Activated T-cell treated with anti-CD3 and anti-CD28 coated beads, Interleukin-2, amount 50 U/mL, for 1 hour (primary cell): ENCODE measurements at places on chromosomes 4 and X.
A peak's percentile ranks its signal among the peaks of the same experiment; 100 is the strongest.

- no peak for DNase-seq
These were observed 852.8 kb upstream of the PCDH7 start for GRCh38 chr4:29867412-29867811.

GRCh38 chr4:117225471-117225870 lies 140.1 kb upstream of the TRAM1L1 start:
- no peak for DNase-seq

GRCh38 chr4:93828995-93829819 lies 654 bp downstream of the ATOH1 start:
- DNase-seq: no peak

GRCh38 chrX:47595716-47596251 lies 13.5 kb downstream of the TIMP1 start:
- DNase-seq: no peak

- no peak for DNase-seq
These were observed 62.3 kb upstream of the TLL1 start for GRCh38 chr4:165810726-165811125.

GRCh38 chr4:7761720-7762119 lies 177.9 kb downstream of the AFAP1 start:
- DNase-seq: peak; percentile 61

GRCh38 chrX:68833855-68834331 lies 5.1 kb downstream of the EFNB1 start:
- peak; percentile 5 for DNase-seq

DNA sequence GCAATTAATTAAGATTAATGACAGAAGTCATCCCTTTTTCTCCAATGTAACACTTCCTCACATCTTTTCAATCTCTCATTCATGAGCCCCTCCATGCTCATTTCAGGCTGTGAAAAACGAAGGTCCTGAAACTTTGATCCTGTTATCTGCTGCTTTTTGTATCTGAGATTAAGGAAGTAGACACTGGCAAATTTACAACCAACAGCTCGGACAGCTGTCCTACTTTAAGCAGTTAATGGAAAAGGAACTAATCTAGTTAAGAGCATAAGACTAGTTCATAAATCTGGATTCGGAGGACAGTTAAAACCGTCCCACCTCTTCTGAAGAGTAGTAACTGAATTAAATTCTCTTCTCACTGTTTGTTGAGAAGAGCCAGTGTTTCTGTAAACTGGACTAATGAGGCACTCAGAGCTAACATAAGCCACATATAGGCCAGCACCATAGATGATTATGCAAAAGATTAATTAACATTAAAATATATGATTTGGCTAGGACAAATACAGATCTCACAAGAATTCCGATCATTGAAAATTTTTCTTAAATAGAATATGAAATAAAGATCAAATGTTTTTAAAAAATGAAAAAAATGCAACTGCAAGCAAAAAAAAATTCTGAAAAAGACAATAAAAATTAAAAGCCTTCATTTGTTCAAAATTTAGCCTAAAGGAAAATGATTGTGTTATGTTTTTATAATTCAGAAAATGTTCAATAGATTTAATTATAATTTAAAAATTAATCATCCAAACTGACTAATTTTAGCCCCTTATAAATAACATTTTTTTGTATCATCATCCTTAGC lies 114.4 kb downstream of the ANTXR2 start:
- no peak for DNase-seq

DNA sequence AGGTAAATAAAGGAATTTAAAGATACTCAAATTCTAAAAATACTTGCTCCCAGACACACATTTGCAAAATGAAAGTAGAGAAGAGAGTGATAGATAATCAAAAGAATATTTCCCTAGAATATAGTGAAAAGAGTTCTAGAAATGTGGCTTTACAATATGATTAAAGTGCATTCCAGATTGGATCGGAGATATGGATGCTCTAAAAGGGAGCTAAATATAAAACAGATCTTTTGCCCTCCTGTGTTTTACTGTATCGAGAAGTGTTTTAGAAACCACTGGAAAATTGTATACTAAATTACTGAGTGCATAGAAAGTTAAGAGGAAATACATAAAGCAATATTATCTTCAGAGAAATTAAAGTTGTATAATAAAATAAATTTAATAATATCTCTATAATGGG lies 1392.0 kb downstream of the TECRL start:
- no peak for DNase-seq

- DNase-seq: no peak
These were observed 29.4 kb downstream of the NBDY start for GRCh38 chrX:56758456-56758855.

GRCh38 chrX:20361890-20362262 lies 95.2 kb upstream of the RPS6KA3 start:
- DNase-seq: no peak

DNA sequence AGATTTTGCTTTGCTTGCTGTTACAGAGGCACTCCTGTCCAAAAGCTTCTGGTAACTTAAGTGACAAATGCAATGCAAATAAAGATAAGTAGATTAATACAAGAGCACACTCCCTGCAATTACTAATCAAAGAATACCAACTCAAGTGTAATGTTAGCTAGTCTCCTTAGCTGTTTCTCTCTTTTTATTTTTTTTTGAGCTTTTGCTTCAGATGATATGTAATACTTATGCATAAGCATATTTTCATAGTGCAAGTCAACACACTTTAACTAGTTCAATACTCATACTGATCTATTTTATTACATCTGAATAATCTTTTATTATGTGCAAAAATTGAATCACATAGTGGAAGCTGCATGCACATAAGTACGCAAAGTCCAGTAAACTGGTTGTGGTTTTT lies 2.7 kb downstream of the SLC7A11 start:
- DNase-seq: no peak

DNA sequence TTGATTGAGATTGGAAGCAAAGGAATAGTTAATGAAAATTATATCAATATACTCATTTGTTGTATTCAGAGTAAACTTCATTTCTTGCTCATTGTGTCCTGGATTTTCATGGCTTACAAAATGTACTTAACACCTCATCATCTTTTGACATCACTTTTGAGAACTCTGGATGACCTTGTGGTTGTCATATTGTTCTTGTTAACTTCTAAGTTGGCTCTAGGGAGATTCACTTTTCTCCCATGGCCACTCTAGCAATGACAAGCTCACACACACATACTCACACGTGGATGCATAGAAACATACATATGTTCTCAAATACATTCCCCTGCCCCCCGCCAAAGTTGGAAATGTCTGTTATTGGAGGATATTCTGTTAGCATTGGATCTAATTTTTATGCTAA lies 15.3 kb downstream of the PHEX start:
- no peak for DNase-seq

GRCh38 chrX:118528071-118528737 lies 32.6 kb downstream of the DOCK11 start:
- peak; percentile 53 for DNase-seq

- DNase-seq: no peak
These were observed 142.5 kb upstream of the MAB21L2 start for GRCh38 chr4:150439451-150439933.

GRCh38 chr4:183532821-183533220 lies 28.0 kb downstream of the ING2 start:
- no peak for DNase-seq

GRCh38 chr4:143355540-143356217 lies 19.0 kb downstream of the GAB1 start:
- DNase-seq: no peak

- no peak for DNase-seq
These were observed 295.3 kb downstream of the MID1IP1 start for GRCh38 chrX:39096599-39096998.

DNA sequence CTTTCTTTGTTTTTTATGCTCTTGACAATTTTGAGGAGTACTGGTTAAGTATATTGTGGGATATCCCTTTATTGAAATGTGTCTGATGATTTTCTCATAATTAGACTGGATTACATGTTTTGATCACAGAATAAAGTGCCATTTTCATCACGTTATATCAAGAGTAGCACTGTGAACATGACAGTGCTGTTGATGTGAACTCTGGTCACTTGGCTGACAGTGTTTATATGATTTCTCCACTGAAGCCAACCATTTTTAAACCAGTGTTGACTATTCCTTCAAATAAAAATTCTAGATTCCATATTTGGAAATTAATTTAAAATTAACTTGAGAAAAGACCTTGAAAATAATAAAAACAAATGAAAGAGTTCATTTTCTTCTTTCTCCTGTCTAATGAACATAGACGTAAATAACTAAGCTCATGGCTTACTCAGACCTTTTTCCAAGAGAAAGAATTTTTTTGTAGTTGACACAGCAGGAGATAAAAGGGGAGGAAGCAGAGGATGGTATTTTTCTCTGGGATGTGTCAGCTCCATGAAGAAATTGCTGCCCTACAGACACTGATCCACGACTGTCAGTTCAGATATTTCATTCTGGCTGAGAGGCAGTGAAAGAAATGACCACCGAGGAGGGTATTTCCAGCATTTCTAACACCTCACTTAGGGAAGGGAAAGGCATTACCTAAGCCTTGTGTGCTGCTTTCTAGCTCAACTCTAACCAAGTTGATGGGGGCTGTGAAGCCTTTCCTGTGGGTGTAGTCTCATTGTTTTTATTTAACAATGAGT lies 150.9 kb upstream of the ANK2 start:
- no peak for DNase-seq

DNA sequence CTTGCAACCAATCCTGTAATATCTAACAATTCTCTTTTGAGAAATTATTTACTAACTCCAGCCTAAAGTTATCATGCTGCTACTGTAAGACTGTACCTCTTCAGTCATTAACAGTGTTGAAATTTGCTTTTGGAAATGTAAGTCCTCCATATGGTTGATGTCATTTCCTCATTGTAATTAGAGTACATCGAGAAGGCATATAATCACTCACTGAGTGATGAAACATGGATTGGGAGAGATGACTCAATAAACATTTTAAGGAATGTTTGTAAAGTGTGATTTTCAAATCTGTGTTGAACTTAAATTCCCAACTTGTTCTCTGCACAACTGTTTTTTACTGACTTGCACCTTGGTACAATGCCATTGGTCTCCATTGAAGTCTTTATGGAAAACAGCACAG lies 61.2 kb downstream of the HMGB2 start:
- no peak for DNase-seq

- DNase-seq: no peak
These were observed 46.8 kb upstream of the SETD7 start for GRCh38 chr4:139602776-139603360.

- DNase-seq: no peak
These were observed 117.7 kb downstream of the ADAM29 start for GRCh38 chr4:175035905-175036304.

DNA sequence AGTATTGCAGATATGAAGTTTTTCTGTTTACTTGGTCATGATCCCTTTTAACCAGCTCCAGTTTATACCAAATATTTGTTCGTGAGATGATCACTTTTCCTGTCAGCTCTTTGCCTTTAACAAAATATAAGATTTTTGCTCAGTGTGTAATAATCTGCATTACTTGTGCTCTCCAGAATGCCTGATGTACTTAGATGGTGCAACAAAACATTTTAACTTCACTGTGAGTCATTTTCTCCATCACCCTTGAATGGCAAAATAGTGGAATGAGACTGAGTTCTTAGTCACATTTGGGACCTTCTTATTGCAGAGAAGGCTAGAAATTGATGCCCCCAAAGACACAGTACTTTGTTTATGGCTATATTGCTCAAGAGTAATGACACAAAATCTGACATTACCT lies 252.0 kb downstream of the FRMPD4 start:
- no peak for DNase-seq

DNA sequence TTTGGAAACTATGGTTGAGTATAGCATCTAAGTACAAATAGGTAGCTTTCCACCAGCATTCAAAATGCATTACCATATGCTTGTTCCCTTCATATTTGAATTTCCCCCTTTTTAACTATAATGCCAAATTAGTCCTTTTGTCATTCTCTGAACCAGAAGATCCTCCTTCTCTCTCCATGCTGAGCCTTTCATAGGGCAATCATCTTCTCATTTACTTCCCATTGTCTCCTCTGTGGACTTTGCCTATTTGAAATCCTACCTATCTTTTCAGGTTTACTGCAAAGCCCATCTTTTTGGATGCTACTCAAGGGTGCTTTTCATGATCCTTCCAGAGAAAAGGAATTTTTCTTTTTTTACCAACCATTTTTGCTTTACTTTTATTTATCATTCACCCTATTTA lies 54.7 kb downstream of the DKK2 start:
- DNase-seq: no peak

DNA sequence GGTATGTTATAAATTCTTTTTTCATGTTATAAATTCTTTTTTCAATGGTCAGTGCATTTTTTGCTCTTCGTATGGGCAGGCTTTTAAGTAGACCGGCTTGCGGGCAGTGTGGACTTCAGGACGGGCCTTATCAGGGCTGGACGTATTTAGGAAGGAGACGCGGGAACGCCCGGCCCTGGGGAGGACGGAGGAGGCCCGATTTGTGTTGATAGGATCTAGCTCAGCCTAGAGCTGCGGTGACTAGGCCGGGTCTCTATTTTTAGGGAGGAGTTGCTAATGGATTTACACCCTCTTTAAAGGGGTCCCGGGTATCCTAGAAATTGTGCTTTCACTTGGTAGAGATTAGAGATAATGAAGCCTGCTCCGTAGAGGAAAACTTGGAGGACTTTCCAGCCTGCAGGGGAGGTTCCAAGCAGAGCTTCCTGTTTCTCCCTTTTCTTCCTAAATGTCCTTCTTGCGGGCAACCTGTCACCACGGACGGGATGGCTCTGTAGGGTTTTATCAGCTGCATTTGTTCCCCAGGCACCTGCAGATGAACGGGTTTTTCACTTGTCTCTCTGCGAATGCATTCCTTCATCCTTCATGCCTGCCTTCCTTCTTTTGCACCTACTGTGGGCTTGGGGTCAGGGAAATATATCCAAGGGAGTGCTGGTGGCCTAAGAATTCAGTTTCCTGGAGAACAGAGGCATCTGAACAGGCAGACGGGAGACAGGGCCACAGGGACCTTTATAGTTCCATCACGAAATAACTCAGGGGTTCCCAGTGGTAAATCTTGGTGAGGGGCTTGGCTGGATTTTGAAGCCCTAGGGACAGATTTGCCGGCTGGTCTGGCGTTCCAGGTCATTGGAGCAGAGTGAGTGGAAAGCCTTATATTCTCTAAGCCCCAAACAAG lies 1.4 kb downstream of the CD99 start:
- no peak for DNase-seq

GRCh38 chr4:110543577-110543976 lies 67.6 kb downstream of the ENPEP start:
- DNase-seq: no peak

GRCh38 chr4:16642897-16643296 lies 255.5 kb downstream of the LDB2 start:
- no peak for DNase-seq

- no peak for DNase-seq
These were observed 46.1 kb upstream of the GPR78 start for GRCh38 chr4:8534129-8534528.
